Fibroblast of pulmonary artery (primary cell): ENCODE measurements at places on chromosomes 5 and 9.

GRCh38 chr5:17455942-17456341 lies 42.1 kb upstream of the TAF11L2 start:
- no peak for DNase-seq

GRCh38 chr9:70859694-70860093 lies 261.7 kb downstream of the TRPM3 start:
- DNase-seq: no peak

DNA sequence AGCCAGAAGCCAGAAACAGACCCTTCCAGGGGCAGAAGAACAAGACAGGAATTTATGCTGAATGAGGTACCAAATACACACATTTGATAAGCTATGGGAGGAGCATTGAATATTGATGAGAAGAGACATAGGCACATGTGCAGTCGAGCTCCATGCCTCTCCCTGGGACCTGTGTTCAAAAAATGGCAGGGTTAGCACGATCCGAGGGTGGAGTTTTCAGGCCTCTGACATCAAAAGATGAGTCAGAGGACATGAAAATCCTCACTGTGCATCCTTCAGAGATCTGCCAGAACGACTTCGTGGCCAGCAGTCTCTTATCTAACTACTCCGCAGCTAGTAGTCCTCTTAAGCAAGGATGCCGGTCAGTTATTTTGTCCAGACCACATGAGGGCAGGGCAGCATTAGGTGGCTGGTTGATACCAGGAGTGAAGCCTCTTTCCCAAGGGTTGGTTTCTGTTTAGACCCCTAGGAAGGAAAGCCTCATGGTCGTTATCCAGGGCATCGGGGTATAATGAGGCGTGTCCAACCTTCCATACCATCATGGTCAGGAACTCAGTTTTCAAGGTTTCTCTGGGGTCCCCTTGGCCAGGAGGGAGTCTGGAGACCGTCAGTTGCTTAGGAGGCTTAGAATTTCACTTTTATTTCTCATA lies 11.6 kb upstream of the CMBL start:
- DNase-seq: peak; percentile 57

GRCh38 chr5:7325975-7326913 lies 69.7 kb upstream of the ADCY2 start:
- no peak for DNase-seq

GRCh38 chr5:83387041-83387440 lies 84.5 kb upstream of the VCAN start:
- DNase-seq: no peak

DNA sequence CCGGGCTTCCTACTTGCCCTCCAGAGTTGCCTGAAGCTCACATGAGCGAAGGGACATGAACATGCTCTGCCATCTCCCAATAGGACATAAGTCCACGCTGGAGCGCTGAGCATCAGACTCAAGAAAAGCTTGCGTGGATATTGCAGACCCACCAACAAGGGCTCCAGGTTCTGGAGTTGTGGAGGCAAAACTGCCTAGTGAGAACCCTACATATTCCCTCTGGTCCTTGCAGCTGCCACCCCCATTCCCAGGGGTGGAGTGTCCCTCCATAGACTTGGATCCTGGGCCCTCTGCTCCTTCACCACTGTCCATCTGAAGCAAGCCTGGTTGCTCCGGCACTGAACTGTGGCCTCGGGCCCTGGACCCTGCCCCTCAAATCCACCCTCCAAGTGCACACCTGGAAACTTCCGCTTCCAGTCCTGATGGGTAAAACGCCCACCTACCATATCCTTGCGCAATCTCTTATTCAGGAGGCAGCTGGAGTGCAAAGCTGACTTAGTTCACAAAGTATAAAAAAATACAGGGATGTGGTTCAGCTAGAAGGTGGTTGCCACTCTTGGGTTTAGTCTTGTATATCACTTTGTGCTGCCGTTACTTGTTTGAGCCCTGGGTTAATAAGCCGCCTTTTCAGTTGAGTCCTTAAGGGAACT lies 28.0 kb downstream of the HRH2 start:
- DNase-seq: no peak

DNA sequence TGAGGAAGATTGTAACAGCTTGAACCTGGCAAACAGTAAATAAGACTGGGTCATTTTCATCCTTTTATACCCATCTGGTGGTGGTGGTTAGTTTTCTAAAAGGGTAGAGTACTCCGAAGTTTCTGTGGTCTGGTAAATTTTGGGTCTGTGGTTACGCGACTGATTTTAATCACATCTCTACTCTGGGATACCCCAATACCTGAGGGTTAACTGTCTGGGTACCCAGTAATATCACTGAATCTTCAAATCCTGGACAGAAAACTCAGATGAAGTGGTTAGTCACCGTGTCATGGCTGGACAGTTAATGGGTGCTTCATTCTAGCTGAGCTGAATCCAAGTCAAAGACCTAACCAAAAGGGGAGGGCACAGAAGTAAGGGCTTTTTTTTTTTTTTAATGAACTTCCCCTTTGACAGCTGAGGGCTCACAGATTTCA lies 474.2 kb downstream of the GADD45G start:
- no peak for DNase-seq
